ENCODE measurements at places on chromosomes 4 and X. TPM values are rescaled to one million over a fixed set of nuclear protein-coding genes. Genes with fewer than 3 reads are reported as not detected.

Gene MAPK10
- total RNA-seq = 0.52 TPM

Gene SPARCL1
- total RNA-seq = 0.96 TPM

Gene NAP1L2
- not detected for total RNA-seq

Gene ALAS2
- total RNA-seq = not detected

Gene APEX2
- total RNA-seq = 28.2 TPM

Gene AMOT
- total RNA-seq = 7.7 TPM

Gene H2BW2
- total RNA-seq = not detected

DNA sequence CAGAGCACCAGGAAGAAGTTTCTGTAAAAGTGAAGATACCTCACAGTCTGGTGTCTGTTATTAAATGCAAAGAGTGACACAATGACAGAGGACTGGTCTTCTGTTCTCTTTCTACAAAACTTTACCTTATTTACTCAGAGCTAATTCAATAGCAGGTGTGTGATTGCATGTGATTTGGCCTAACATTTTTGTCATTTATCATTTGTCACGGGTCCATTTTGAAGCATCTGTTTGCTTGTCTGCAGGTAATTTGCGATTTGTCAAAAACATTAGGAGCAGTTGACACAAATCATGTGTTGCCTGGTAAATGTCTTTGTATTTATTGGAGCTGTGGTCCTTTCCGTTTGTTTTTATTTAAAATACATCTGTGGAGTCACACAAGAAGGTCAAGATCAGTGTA, 1232.4 kb downstream of the STIM2 start:
- no peaks in the 10 kb centered on the region for H3K36me3 ChIP-seq
- H3K4me3 ChIP-seq = no peak overlapping the region
- no peak for DNase-seq
- peaks cover 14% of the 10 kb centered on the region for H3K4me1 ChIP-seq
- no peaks in the 10 kb centered on the region for H3K27me3 ChIP-seq
- no peak overlapping the region for H3K27ac ChIP-seq

DNA sequence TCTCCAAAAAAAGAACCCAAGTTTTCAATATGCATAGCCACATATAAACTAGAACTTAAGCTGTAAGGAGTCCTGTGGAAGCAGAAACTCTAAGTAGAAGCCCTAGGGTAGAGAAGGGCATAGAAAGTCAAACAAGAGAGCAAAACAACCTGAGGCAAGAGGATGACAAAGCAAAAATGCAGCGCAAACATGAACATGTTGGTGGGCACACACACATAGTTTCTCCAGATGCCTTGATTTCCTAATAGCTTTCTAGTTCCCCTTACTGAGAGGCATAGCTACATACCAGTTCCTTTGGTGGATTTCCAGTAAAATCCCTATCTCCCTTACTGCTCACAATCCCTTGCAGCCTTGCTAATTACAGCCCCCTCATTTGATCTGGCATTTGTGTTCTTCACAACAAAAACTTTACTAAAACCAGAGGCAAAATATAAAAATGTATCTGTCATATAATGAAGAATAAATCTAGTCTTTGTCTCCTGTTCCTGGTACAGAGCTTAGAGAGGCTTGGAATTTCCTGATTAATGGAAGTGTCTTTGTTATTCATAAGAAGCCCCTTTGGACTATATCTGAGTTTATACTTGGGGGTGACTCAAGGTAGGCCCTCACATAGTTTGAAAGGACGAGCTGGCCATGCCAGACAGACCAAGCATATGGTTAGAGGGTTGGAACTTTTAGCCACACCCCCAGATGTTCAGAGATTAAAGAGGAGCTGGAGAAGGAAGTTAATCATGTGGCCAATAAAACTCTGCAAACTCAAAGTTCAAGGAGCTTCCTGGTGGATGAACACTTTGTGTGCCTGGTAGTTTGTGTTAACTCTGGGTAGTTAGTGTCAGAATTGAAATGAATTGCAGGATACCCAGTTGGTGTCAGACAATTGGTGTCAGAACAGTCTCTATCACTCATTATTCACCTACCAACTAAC, 52.7 kb upstream of the ZCCHC13 start:
- no peaks in the 10 kb centered on the region for H3K36me3 ChIP-seq
- no peaks in the 10 kb centered on the region for H3K27me3 ChIP-seq
- peaks cover 28% of the 10 kb centered on the region for H3K4me1 ChIP-seq
- H3K4me3 ChIP-seq = no peak overlapping the region
- DNase-seq = no peak

GRCh38 chr4:118921786-118922185, 33.1 kb downstream of the SYNPO2 start:
- no peaks in the 10 kb centered on the region for H3K36me3 ChIP-seq
- no peak overlapping the region for H3K4me3 ChIP-seq
- no peak for DNase-seq
- H3K27ac ChIP-seq = no peak overlapping the region
- H3K4me1 ChIP-seq = no peaks in the 10 kb centered on the region
- no peaks in the 10 kb centered on the region for H3K27me3 ChIP-seq

- no peaks in the 10 kb centered on the region for H3K36me3 ChIP-seq
- H3K27ac ChIP-seq = no peak overlapping the region
- no peaks in the 10 kb centered on the region for H3K4me1 ChIP-seq
- no peak overlapping the region for H3K4me3 ChIP-seq
- no peaks in the 10 kb centered on the region for H3K27me3 ChIP-seq
Measured at GRCh38 chrX:1306909-1307625, 29.5 kb upstream of the IL3RA start.

- no peak overlapping the region for H3K27ac ChIP-seq
- H3K27me3 ChIP-seq = no peaks in the 10 kb centered on the region
- H3K4me1 ChIP-seq = no peaks in the 10 kb centered on the region
- no peak for DNase-seq
- no peak overlapping the region for H3K4me3 ChIP-seq
Measured at GRCh38 chr4:68948985-68949384, 2.6 kb downstream of the UGT2A3 start.

GRCh38 chr4:7661846-7662506, 227.2 kb upstream of the PSAPL1 start:
- H3K27me3 ChIP-seq = no peaks in the 10 kb centered on the region
- DNase-seq = no peak
- H3K4me1 ChIP-seq = no peaks in the 10 kb centered on the region
- no peak overlapping the region for H3K4me3 ChIP-seq

- DNase-seq = no peak
- no peaks in the 10 kb centered on the region for H3K27me3 ChIP-seq
- H3K36me3 ChIP-seq = no peaks in the 10 kb centered on the region
- H3K4me1 ChIP-seq = no peaks in the 10 kb centered on the region
- H3K4me3 ChIP-seq = no peak overlapping the region
- no peak overlapping the region for H3K27ac ChIP-seq
Measured at GRCh38 chr4:165834116-165834515, 38.9 kb upstream of the TLL1 start.

DNA sequence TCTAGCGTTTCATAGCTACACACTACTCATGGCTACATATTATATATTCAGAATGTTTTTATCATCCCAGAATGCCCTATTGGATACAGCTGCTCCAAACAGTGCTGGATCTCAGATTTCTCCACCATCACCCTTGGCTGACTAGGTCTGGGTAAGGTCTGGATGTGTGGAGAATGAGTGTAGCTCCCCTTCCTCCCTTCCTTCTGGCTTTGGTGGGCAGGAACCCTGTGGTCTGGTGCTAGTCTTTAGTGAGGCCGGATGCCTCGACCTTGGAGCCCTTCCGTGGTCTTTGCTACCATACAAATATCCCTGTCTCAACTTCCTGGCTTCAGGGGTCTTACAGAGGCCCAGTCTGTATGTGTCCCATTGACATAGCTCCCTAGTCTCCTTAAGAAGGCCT, 52.1 kb upstream of the KDR start:
- H3K4me3 ChIP-seq = no peak overlapping the region
- no peak for DNase-seq
- H3K27ac ChIP-seq = no peak overlapping the region
- H3K27me3 ChIP-seq = no peaks in the 10 kb centered on the region
- peaks cover 9% of the 10 kb centered on the region for H3K4me1 ChIP-seq
- peaks cover 26% of the 10 kb centered on the region for H3K36me3 ChIP-seq

DNA sequence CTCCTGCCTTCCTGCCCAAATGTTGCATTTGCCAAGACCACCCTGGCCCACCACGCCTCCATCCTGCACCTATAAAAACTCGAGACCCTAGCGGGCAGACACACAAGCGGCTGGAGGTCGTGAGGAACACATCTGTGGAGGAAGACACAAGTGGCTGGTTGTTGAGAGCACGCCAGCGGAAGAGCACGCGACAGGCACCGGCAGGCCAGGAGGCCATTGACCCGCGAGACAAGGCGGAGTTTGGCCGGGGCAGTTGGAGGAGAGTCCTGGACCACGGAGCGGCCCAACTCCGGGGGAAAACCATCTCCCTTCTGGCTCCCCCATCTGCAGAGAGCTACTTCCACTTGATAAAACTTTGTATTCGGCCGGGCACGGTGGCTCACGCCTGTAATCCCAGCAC, 115.2 kb upstream of the AGA start:
- no peak for DNase-seq
- H3K4me3 ChIP-seq = no peak overlapping the region
- H3K4me1 ChIP-seq = no peaks in the 10 kb centered on the region
- no peaks in the 10 kb centered on the region for H3K27me3 ChIP-seq
- no peak overlapping the region for H3K27ac ChIP-seq

GRCh38 chrX:2401201-2401589, 99.6 kb downstream of the DHRSX start:
- peak overlapping the region; percentile 49 for H3K4me3 ChIP-seq
- DNase-seq = no peak
- no peaks in the 10 kb centered on the region for H3K36me3 ChIP-seq
- peaks cover 75% of the 10 kb centered on the region for H3K4me1 ChIP-seq
- H3K27ac ChIP-seq = peak overlapping the region; percentile 91

DNA sequence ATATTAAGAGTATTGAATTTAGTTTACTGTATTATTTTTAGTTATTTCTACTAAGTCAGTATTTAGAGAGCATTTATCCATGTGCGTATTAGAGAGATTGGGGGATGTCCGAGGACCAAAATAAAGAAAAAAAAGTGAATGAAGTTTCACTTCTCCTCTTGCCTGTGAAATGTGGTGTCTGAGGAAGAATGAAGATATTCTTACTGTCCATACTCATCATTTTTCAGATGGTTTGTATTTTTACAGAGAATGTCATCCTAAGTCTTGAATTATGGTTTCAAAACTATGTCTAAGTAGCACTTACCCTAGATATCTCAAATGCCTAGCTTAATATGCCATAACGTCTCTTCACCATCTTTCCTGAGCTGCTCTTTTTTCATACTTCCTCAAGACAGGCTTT, 854.3 kb downstream of the C4orf33 start:
- H3K27me3 ChIP-seq = no peaks in the 10 kb centered on the region
- H3K4me3 ChIP-seq = no peak overlapping the region
- H3K27ac ChIP-seq = no peak overlapping the region
- no peaks in the 10 kb centered on the region for H3K4me1 ChIP-seq

DNA sequence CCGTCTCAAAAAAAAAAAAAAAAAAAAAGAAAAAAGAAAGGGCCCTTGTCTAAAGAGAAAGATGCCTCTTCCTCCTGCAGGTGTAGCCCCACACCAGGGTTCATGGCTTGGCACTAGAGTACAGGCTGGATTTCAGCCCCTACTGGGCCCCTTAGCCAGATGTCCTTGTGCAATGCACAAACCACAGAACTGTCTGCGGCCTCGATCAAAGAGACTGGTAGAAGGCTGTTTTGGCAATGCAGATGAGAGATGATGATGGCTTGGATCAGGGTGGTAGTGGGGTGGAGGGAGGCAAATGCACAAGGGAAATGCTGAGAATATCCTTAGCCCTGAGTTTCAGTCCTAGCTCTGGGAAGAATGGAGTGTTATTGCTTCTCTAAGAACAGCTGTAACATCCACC, 26.5 kb upstream of the TSR2 start:
- H3K4me3 ChIP-seq = no peak overlapping the region
- H3K4me1 ChIP-seq = no peaks in the 10 kb centered on the region
- H3K27me3 ChIP-seq = no peaks in the 10 kb centered on the region
- no peak overlapping the region for H3K27ac ChIP-seq
- H3K36me3 ChIP-seq = no peaks in the 10 kb centered on the region

GRCh38 chrX:69231903-69232302, 66.7 kb upstream of the PJA1 start:
- H3K27me3 ChIP-seq = no peaks in the 10 kb centered on the region
- no peaks in the 10 kb centered on the region for H3K36me3 ChIP-seq
- DNase-seq = no peak

DNA sequence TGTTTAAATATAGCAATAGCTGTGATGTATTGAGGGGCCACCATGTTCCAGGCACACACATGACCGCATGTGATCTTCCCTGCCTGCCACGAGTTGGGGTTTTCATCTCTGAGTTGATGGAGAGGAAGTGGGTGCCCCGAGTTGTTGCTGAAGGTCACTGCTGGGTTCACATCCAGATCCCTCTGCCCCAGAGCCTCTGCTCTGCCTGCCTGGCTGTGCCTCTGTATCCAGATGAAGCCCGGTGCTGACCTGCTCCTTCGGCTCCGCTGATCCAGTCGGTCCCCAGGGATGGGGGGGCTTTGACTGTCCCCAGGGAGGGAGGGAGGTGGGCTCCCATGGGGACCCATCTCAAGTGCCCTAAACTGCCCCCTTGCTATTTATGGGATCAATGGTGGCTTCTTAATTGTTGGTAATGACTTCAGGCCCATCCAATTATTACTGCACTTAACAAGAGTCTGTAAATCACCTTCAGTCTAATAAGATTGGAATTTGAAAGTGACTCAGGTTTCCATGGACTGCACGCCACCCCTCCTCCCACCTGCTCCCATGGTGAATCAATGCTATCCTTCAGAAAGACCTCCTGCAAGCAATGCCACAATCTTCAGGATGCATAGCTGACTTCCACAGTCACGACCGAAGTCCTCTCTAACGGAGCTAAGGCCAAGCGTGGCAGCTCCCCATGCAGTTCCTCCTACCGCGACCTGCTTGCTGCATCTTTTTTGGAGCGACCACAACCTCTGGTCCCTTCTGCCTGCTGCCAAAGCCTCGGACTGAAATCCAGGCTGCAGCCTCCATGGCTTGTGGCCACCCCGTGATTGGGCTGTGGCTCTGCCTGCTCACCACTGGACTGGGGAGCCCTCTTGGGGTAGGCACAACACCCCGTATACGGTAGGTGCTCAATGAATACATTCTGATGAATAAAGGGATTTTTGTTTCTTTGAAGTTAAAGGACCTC, 73.1 kb downstream of the CPZ start:
- no peak overlapping the region for H3K27ac ChIP-seq
- H3K36me3 ChIP-seq = no peaks in the 10 kb centered on the region
- H3K4me3 ChIP-seq = no peak overlapping the region
- peaks cover 8% of the 10 kb centered on the region for H3K4me1 ChIP-seq

GRCh38 chrX:129721870-129722269, 16.9 kb upstream of the XPNPEP2 start:
- no peak overlapping the region for H3K4me3 ChIP-seq
- H3K4me1 ChIP-seq = no peaks in the 10 kb centered on the region

DNA sequence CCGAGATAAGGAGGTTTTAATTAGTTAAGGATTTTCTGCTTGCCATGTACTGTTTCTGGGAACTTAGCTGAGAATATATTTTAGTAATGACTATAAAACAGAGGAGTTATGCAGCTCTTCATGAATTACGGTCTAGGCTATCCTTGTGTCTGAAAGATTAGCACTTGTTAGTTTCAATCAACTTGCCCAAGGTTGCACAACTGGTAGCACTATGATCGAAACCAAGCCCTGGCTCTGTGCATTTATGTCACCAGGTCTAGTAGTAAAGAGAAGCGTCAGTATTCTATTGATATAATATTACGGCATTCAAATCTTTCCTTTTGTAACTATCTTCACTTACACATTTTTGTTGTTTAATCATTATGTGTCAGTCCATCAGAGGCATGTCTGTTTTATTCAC, 176.0 kb downstream of the TLL1 start:
- no peaks in the 10 kb centered on the region for H3K4me1 ChIP-seq
- H3K4me3 ChIP-seq = no peak overlapping the region
- no peak overlapping the region for H3K27ac ChIP-seq
- H3K36me3 ChIP-seq = no peaks in the 10 kb centered on the region
